Activated T-cell treated with anti-CD3 and anti-CD28 coated beads for 48 hours (primary cell): ENCODE measurements at places on chromosomes 2 and 18.

- DNase-seq = no peak
Measured at GRCh38 chr2:120772261-120772660, 36.6 kb downstream of the GLI2 start.

- DNase-seq = no peak
Measured at GRCh38 chr2:177691177-177691576, 298.6 kb downstream of the AGPS start.

DNA sequence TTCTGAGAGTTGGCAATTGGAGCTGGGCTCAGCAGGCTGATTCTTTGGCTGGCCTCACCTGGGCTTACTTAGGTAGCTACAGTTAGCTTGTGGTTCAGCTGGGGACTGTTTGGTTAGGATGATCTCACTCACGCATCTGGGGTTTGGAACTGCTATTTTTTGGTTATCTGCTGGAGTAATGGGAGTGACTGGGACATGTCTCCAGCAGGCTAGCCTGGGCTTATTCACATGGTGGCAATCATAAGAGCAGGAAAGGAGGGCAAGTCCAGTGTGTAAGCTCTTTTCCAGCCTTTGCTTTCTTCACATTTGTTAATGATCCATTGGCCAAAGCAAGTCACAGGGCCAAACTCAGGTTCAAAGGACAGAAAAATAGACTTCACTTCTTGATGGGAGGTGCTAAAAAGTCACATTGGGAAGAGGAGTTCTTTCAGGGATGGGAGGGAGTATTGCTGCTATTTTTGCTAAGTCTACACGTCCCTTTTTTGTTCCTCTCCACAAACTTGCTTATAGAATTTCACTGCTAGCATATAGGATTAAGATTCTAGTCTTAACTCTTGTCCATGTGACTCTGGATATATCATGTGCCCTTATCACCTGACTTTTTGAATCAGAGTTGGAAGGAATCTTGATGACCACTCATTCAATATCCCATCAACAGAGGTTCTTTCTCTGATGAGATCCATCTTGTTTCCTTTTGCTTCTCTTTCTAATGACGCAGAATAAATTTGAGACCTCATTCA is 174.0 kb downstream of the ZFP36L2 start:
- no peak for DNase-seq

DNA sequence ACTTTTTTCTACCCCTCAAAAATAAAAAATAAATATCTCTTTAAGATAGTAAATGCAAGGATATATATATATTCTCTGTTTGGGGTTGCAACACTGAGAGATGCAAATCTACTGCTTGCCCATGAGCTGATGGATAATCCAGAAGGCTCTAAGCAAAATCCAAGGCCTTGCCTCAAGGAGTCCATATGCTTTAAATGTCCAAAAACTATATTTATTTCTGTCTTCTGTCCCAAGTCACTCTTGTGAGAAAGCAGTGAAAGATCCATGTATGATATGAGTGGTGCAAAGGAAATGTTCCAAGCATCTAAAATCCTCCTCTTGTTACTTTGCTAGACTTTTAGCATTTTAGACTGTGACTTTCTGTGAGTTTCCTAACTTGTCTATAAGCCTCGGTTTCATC is 92.9 kb upstream of the RNF152 start:
- no peak for DNase-seq
